ENCODE measurements at places on chromosomes 11 and 22.

DNA sequence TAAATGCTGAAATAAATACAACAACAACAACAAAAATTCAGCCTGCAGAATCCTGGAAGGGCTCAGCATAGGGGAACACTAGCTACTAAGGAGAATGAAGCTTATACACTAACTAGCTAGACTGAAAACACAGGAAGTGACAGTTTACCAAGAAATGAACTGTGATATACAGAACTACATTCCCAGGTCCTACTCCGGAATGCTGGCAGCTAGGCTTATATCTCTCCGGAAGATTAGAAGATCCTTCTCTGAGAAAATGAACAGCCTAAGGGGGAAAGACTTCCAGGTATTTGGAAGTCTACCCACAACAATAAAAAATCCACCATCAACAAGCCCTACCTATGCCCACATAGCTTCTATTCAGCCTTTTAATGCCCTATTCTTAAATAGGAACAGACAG lies 31.0 kb downstream of the CCDC34 start:
- DNase-seq: no peak

DNA sequence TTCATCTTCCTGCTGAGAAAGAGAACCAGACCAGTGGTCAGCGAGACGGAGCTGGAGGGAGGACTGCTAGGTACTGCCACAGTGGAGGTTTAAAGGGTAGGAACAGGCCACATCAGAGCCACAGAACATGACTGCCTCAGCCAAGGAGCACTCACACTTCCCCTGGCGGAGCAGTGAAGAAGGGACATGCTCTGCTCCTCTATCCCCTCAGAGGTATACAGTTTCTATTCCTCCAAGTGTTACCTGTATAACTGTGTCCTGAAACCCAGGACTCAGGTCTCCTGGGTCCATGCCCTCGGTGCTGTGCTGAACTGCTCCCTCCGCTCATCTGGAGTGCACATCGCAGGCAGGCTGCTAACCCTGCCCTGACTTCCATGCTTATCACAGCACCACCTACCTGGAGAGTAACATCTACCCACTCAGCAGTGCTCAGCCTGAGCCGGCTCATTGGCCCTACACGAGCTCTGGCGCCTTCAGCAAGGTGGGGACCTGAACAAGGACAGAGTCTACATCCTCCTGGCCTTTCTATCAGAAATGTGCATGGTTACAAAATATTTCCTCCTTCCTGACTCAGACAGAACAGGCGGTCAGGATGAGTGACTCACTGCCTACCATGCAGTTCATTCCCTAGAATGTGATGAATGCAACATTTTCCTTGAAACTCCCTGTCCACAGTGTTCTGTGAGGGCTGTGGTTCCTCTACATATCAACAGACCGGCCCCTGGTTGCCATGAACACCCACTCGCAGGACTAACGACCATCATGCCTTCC lies 52.9 kb downstream of the C11orf58 start:
- DNase-seq: no peak

GRCh38 chr11:79081471-79082031 lies 359.3 kb downstream of the TENM4 start:
- no peak for DNase-seq

GRCh38 chr22:40036591-40037225 lies 42.0 kb downstream of the FAM83F start:
- DNase-seq: peak; percentile 76

GRCh38 chr22:45235101-45235777 lies 5.5 kb downstream of the KIAA0930 start:
- DNase-seq: peak; percentile 81

- DNase-seq: no peak
These were observed 107.9 kb downstream of the BBOX1 start for GRCh38 chr11:27148506-27148905.

GRCh38 chr11:43574949-43575912 lies 105.3 kb upstream of the HSD17B12 start:
- DNase-seq: peak; percentile 41

DNA sequence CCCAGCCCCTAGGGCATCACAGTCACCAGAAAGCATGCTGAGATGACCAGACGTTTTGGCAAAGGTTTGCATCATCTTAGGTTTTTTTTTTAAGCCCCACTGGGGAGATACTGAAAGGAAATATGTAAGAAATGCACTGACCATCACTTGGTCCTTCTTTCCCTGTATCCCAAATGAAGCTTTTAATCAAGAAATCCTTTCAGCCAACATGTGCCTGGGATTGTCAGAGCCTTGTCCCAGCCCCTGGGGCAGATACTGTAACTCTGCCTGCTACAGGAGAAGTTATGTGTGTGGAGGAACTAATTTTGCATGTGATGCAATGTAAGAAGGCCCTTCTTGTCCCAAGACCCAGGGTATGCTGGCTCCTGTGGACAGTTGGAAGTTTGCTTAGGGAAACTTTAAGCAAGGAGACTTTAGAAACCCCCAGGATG lies 65.6 kb downstream of the PPFIBP2 start:
- DNase-seq: no peak

DNA sequence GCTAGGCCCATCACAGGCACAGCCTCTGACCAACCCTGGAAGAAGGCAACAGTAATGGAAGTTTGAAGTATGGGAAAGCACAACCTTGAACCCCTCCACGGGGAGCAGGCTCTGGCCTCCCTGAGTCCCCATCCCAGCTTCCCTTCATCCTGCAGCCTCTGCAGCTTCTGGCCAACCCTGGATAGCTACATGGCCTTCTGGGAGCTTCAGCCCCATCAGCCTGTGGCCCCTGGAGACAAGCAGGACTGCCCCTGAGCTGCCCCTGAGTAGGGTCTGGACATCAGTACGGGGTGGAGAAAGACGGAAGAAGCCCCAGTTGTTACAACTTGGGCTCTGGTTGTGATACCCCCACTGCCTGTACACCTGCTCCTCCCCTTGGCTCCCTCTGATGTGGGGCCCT lies 113.8 kb upstream of the CD82 start:
- DNase-seq: no peak

- DNase-seq: no peak
These were observed 239.0 kb upstream of the PDGFD start for GRCh38 chr11:104402812-104403521.

- DNase-seq: no peak
These were observed 18.3 kb downstream of the SUN2 start for GRCh38 chr22:38737302-38738060.

DNA sequence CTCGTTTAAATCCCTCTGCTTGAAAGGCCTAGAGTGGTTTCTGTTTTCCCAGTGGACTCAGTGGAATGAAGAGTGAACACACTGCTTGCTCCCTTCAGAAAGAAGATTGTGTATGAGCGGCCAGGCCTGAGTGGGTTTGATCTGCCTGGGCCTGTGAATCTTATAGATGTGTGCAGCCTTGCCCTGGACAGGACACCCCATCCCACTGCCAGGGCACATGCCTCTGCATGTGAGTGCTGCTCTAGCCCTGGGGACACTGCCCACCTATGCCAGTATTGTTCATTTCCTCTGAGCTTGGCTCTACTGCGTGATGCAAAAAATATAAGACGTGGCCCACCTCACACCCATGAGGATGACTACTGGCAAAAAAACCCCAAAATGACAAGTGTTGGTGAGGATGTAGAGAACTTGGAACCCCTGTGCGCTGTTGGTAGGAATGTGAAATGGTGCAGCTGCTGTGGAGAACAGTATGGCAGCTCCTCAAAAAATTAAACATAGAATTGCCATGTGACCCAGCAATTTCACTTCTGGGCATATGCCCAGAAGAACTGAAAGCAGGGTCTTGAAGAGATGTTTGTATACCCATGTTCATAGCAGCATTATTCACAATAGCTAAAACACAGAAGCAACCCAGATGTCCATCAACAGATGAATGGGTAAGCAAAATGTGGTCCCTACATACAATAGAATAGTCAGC lies 27.3 kb upstream of the NECTIN1 start:
- DNase-seq: no peak

- DNase-seq: no peak
These were observed 935 bp upstream of the RTN4RL2 start for GRCh38 chr11:57459164-57460021.

DNA sequence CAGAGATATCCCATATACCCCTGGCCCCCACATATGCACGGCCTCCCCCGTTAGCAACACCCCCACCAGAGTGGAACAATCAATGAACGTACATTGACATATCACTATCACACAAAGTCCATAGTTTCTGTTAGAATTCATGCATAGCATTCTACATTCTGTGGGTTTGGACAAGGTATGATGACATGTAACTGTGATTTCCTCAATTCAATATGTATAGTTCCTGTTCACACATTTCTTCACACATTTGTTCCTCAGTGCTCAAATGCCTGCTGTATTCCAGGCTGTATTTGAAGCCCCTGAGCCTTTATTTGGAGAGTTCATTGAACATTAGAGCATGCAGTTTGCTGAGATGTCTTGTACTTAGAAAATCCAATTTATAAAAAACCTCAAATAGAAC lies 69.9 kb downstream of the PTPRJ start:
- no peak for DNase-seq

DNA sequence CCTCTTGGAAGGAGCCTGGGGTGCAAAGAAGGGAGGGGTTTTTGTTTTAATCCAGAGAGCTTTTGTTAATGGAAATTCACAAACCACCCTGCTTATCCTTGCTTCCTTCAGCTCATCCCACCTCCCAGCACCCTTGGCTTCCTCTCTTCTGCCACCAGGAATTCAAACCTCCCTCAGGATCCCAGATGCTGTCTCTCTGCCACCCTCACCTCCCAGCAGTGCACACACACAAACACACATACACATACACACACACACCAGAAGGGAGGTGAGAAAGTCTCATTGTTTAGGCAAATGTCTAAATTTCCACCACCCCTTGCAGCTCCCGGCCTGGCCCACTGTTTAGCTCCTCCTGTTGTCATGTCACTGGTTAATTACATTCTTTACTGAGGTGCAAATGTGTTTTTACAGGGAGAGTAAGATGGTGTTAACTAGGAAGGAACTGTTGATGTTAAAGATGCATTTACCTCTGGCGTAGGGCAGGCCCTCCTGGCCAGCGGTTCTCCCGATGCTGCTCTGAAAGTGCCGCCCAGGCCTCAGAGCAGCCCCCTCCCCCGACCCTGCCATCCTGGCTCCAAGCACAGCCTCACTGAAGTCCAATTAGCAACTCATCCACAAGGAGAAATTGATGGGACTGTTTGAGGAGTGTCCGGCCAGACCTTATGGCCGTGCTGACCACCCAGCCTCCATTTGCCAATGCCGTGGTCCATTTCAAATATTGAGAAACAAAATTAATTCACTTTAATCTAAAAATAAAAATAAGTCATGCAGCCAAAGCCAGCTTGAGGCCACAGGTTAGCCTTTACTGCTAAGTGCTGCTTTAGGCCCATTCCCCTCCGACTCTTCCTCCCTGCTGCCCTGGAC lies 165.4 kb downstream of the FEZ1 start:
- no peak for DNase-seq

DNA sequence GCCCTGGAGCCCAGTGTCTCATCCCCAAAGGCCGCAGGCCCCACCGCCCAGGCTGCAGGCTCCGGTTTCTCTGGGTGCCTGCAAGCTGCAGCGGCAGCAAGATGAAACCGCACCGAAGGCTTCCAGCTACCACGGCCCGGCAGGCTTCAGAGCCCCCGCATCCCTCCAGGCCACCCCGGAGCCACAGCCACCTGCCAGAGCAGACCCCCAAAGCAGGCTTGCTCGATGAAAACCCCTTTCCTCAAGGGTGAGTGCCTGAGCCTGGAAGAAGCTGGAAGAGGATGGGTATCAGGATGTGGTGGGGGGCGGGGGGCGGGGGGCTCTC lies 24.5 kb upstream of the GNB1L start:
- no peak for DNase-seq

- no peak for DNase-seq
These were observed 35.1 kb downstream of the ARHGAP1 start for GRCh38 chr11:46665356-46665755.

- no peak for DNase-seq
These were observed 32.2 kb upstream of the TEAD1 start for GRCh38 chr11:12642040-12642439.

GRCh38 chr11:10856689-10857458 lies 979 bp downstream of the ZBED5 start:
- peak; percentile 16 for DNase-seq

DNA sequence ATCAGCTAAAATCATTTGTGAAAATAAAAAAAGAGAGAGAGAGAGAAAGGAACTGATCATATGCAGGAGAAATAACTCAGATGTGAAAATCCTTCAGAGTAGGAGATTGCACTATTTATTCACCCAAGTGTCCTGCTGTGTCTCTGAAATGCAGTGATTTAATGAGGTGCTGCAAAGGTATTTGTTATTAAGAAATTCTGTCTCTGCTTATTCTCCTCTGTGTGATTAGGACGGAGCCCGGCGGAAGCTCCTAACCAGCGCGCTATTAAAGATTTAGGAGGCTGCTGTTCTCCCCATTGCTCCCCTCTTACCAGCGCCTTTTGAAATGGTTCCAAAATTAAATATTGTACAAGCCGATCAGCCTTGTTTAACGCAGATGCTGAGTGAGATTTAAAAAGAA lies 528.3 kb downstream of the BUD13 start:
- DNase-seq: no peak

DNA sequence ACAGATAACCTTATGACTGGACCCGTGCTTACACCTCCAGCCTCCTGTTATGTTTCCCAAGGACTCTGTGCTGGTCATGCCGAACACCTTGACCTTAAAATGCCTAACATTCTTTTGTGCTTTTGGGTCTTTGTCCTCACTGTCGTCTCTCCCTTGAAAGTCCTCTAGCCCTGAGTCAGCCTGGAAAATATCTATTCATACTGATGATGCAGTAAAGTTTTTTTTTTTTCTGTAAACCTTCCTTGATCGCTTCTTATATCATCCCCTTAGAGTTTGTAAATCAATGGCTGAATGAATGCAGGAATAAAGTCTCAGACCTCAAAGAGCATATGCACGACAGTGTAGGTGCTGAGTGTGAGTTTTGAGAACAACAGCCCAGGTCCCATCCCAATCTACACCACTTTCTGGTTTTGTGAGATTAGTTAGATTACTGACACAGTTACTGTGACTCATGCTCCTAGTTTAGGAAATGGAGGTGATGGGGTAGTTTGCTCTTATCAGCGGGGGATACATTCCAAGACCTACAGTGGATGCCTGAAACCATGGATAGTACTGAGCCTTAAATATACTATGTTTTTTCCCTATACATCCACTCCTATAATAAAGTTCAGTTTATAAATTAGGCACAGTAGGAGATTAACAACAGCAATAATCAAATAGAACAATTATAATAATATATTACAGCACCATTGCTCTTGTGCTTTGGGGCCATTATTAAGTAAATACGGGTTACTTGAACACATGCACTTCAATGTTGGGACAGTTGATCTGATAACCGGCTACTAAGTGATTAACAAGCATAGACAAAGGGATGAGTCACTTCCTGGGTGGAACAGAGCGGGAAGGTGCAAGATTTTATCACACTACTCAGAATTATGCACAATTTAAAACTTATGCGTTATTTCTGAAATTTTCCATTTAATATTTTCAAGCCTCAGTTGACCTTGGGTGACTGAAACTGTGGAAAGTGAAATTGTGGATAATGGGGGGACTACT lies 8.6 kb downstream of the TCN1 start:
- no peak for DNase-seq

GRCh38 chr11:126464796-126465195 lies 109.3 kb downstream of the ST3GAL4 start:
- DNase-seq: no peak

DNA sequence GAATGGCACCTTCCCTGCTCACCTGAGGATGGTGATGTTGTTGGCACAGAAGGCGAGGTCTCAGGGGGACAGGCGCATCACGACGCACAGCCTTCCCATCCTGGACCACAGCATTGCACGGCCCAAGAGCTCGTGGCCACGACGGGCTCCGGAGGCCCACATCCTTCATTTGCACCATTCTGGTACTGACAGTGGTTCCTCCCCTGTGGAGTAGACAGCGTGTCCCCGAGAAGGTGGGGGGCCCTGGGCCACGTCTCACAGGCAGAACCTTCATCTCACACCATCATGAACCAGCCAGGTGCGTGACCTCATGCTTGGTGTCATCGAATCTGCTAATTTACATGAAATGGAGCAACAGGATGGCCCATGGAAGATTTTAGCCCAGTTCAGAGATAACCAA lies 180.0 kb downstream of the CTTN start:
- no peak for DNase-seq

Data from GM13977 (cell line).